ENCODE measurements at places on chromosomes 7 and 10. TPM values are rescaled to one million over a fixed set of nuclear protein-coding genes. Genes with fewer than 3 reads are reported as not detected.

The PRKG1 gene
- 3.0 TPM for total RNA-seq

- peak; percentile 29 for DNase-seq
Observed at GRCh38 chr10:9209105-9209798, 1154.8 kb downstream of the GATA3 start.

DNA sequence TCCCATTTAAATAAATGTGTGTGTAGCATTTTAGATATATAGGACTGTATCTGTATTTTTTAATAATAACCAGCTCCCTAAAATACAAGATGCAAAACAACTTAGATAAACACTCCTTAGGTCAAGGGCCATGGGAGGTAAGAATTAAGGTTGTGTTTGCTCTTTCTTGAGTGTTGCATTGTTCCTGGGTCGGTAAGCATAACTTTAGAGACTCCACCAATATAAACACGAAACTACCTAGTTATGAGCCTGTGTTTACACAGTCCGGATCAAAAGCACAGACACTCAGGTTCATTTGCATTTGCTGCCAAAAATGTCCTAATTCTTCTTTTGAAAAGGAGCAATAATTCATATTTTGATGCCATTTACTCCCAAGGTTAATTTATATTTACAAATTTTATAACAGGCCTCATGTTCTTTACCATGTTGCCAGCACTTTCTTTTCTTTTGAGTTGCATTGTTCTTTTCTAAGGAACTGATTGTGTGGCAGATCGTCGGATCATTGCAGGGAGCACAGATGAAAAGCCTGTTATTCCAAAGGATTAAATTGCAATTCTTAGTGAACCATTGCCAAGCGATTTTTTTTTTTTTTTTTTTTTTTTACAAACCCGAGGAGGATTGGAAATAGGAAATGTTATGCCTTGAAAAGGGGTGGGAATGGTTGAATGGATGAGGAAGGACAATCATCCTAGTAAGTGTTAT is 45.8 kb upstream of the GLCCI1 start:
- DNase-seq: no peak

DNA sequence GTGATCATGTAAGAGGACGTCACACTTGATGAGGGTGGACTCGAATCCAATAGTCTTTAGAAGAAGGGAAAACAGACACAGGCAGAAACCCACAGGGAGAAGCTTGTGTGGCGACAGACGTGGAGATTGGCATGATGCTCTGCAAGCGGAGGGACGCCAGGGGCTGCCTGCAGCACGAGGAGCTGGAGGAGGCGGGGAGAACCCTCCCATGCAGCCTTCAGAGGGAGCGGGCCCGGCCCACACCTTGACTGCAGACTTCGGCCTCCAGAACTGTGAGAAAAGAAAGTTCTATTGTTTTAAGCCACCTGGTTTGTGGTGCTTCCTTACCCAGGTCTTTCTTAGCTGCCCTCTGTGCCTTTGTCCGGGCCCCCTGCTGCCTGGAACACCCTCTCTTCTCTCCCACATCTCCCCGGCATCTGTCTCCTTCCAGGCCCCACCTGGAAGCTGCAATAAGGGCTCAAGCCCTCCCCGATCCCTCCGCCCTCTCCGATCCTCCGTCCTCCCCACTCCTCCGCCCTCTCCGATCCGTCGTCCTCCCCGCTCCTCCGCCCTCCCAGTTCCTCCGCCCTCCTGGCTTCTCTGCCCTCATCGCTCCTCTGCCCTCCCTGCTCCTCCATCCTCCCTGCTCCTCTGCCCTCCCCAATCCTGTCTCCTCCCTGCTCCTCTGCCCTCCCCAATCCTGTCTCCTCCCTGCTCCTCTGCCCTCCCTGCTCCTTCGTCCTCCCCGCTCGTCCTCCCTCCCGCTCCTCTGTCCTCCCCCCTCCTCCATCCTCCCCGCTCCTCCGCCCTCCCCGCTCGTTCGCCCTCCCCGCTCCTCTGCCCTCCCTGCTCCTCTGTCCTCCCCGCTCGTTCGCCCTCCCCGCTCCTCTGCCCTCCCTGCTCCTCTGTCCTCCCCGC is 17.4 kb upstream of the PRKAG2 start:
- DNase-seq: no peak

- no peak for DNase-seq
Observed at GRCh38 chr7:151198945-151199848, 11.1 kb downstream of the H2BK1 start.

DNA sequence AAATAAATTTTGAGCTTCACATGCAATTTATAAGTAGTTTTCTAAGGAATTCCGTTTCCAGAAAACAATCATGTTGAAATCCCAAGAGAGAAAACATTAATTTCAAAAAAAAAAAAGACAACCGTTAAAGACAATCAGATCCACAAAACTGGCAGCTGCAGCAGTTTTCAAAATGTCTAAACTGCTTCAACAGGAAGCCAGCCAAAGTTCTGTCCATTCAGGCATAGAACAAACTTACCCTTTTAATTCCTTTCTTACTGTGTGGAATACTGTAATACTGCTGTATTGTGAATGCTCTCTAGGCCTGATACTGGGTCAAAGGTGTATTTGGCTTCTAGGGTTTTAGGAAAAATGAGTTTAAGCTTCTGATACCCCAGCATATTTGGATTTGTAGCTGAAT is 31.6 kb downstream of the HOXA1 start:
- DNase-seq: no peak

The NPY4R gene
- total RNA-seq: not detected

DNA sequence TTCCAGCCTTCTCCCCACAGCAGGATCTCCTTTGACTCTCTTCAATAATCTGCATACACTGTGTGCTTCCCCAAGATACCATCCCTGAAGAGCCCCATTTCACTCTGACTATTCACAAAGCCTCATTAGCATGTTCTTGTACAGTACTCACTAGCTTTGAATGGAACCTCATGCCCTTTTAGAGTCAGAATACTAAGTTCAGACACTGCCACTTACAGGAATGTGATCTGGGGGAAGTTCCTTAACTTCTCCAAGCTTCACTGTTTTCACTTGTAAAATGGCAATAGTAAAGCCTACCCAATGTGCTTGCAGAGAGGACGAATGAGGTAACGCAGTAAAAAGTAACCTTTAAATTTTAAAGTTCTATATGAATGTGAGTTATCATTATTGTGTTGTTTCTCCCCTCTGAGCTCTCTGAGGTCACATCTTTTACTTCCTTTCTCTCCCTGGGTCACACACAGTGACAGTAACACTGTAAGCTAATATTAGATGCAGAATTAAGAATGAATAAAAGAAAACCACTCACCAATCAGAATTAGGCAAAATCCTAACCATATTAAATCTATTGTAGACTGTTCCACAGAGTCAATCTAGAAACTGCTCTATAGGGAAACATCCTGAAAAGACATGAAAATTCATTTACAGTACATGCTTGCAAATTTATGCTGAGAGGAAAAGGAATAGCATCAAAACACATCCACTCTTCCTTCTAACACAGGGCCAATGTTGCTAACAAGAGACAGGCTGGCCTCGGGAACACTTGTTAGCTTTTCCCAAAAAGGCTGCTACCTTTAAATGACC is 64.2 kb upstream of the IL6 start:
- no peak for DNase-seq

The GBX1 gene
- total RNA-seq: 0.95 TPM

DNA sequence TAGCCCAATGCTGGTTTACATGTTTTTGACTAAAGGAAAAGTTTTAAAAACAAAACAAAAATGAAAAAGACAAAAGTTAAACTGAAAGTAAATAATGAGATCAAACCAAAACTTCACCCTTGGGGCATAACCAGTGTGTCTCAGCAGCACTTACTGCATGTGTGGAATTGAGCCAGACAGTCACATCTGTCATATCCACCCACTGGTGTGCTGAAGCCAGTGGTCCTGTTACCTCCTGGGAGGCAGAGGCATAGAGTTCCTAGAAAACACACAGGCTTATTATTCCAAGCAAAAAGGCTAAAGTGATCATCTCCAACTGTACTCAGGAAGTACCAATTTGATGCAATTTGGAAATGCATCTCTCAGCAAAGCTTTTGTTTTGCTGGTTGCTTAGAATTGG is 40.4 kb downstream of the ASAH2 start:
- DNase-seq: no peak

- DNase-seq: no peak
Observed at GRCh38 chr10:128971374-128972035, 495.5 kb upstream of the MGMT start.

Data from SJCRH30 (cell line).